ENCODE measurements at places on chromosomes 4 and X.

DNA sequence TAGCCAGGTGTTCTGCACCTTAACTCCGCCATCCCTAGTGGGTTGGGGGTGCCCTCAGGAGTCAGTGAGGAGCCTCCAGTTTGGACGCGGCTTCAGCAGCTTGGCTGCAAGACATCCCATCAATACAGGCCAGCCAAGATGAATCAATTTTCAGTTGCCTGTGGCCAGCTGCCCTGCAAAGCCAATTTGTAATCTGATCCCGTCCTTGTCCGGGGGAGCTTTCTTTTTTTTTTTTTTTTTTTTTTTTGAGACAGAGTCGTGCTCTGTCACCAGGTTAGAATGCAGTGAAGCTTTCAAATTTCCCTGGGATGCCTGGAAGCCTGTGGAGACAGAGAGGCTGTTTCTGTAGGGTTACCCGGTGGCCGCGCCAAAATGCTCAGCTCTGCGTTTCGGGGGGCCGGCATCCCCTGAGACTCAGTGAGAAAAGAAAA is 192.5 kb downstream of the ASMT start:
- DNase-seq: no peak

DNA sequence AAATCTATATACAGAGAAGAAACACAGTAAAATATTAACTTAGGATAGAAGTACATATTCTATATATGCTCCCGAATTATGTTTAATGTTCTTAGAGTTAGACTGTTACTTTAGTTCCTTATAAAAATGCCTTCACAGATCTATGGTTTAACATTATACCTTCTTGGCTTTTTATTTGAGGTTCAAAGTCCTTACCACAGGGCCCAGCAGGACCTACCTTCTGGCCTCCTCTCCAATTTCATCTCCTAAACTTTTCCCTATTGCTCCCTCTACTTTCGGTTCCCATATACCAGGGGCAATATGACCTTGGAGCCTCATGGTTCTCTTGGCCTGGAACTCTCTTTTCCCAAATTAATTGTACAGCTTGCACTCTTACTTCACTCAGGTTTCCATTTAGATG is 11.8 kb downstream of the ANKRD37 start:
- no peak for DNase-seq

DNA sequence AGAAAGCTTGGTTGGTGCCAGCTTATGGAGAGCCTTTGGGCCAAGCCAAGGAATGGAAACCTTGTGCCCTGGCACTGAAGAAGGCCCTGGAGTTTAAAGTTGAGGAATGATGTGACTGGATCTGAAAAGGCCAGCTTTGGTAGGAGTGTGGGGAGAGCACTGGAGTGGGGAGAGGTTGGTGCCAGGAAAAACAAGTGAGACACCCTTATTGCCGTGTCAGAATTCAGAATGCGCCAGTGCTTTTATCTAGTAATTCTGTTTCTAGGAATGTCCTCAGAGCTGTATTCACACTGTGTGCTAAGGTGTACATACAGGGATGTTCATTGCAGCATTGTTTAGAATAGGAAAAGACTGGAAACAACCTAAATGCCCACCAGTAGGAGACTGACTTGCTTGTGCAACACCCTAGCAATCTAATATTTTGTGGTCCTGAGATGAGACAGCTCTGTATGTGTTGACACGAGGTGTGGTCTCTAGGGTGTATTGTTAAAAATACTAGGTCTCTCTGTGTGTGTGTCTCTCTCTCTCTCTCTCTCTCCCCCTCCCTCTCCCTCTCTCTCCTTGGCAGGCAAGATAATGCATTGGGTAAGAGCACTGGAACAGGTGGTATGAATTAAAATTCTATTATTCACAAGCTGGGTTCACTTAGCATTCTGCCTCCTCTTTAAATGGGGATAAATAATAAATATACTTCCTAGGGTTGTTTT is 107.8 kb downstream of the GATB start:
- no peak for DNase-seq

- no peak for DNase-seq
These were observed 14.9 kb downstream of the FAM9C start for GRCh38 chrX:13029637-13029886.

- no peak for DNase-seq
These were observed 44.9 kb upstream of the DDX3X start for GRCh38 chrX:41289095-41289494.

DNA sequence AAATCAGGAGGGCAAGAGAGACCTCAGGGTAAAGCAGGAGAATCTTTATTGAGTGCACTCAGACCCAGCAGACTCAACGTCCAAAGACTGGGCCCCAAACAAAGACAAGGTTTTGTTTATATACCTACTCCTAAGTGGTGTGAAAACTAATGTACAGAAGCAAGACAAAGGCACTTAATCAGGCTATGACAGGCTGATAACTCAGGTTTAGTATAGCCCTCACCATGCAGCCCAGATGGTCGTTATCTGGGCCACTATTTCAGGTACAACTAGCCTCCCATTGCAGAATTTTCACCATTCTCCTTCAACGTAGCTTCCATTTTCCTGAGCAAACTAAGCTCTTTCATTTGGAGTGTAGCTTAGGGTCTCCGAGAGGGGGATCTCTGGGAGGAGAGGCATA is 36.9 kb downstream of the SULT1E1 start:
- no peak for DNase-seq

- DNase-seq: no peak
These were observed 27.3 kb upstream of the CT83 start for GRCh38 chrX:116490104-116490503.

DNA sequence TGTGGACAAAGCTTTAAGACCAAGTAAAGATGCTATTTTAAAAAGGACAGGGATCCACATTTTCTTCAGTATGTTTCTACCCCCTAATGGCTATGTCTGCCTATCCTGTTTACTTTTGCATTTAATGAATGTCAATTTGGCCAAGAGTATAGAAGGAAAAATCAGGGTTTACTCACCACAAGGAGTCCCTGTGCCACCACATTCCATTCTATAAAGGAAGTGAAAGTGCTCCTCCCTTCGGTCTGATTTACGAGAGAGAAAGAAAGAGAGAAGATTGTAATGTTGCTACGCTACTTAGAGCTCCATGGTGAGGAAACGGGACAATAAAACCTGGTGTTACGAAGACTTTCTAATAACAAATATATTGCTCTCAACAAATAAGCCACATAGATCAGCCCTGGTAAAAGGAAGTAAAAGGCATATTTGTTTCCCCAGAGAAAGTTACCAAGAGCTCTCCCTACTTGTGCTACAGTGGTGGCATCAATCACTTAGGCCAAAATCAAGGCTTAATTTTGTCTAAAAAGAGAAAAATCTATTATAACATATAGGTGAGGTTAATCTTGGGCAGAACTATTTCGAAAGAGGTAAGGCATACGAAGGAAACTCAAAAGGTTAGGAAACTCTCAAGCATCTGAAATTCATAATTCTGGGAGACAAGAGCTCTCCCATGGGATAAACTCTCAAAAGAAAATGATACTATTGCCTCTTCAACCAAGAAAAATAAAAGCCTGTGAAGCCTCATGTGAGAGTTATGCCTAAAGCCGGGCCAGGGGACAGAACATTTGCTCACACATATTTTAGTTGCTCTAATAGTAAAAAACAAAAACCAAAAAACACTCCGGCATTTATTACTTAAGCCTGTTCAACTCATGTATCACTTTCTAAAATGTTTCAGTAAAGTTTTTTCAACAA is 29.5 kb downstream of the TAPT1 start:
- no peak for DNase-seq

DNA sequence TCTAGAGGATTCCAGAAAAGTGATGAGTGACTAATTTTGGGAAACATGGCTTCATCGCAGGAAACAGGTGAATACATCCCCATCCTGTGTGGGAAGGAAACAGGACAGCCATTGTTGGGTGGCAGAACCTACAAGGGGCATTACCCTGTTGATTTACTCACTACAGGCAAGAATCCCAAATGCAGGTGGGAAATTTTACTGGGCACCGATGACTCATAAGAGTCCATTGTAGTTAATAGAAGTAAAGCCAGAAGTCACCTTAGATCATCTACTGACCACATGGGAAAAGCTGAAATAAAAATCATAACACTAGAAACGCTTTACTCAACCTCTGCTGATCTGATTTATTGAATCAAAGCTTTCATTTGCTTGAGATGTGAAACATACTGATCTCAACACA is 136.4 kb downstream of the TRIML1 start:
- DNase-seq: no peak

- DNase-seq: no peak
These were observed 209.8 kb downstream of the RTL9 start for GRCh38 chrX:110568441-110568840.

GRCh38 chr4:119652998-119653397 is 24.4 kb upstream of the PDE5A start:
- DNase-seq: no peak

- DNase-seq: no peak
These were observed 725.8 kb downstream of the RAPGEF2 start for GRCh38 chr4:159828687-159829086.

DNA sequence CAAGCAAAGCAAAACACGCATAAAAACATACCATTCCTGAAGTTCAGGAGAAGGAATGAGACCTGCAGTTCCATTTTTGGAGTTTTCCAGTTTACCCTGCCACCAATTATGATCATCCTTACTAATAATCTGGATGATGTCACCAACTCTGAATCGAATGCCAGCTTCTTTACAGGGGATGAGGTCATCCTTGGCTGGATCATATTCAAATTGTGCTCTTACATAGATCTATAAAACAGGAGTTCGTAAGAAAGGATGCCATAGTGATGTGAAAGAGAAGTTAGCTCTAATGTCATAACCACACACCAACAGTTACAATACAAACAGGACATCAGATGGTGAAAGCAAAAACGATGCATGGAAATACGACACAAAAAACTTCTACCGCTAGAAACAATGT is 106.5 kb downstream of the NYX start:
- no peak for DNase-seq

DNA sequence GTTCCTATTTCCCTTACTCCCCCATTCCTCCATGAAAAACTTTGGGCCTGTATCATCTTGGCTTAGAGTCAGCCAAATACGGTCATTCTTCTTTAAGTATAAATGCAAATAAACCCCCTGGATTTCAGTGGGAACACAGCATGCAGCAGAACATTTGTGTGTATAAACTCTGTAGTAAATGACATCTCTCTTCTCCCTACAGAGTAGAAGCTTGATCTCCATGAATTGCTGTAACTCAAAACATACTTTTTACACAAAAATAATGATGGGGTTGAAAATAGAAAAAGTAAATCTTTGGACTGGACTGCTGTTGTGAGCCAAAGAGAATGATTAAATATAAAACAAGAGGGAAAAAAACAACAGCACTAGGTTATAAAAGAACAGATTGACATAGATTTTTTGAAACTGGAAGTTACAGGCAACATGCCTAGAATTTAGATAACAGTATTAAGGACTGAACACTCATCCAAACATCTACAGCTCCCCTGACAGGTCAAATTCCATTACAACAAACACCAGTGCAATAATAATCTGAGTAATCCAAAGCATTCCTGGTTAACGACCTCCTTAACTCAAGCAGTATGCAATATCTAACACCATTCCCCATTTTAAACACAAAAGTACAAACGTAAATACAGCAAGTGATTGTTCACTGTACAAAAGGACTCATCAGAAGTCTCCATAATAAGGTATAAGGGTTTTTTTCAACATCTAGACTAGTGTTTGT is 30.7 kb downstream of the TSPAN5 start:
- DNase-seq: no peak

Data from stimulated activated CD8-positive, alpha-beta memory T cell treated with anti-CD3 and anti-CD28 coated beads, Interleukin-12 subunit alpha, Interleukin-12 subunit beta, amount 100 ng/mL, for 1 hour (primary cell).